Left renal pelvis (tissue), 4 donors: ENCODE measurements at places on chromosomes 11 and 22. TPM values are rescaled to one million over a fixed set of nuclear protein-coding genes. Genes with fewer than 3 reads are reported as not detected.
A peak's percentile ranks its signal among the peaks of the same experiment; 100 is the strongest.

Gene CCDC15
- 3.7 TPM for polyA plus RNA-seq

Gene FANCF
- 22.0 TPM for polyA plus RNA-seq

DNA sequence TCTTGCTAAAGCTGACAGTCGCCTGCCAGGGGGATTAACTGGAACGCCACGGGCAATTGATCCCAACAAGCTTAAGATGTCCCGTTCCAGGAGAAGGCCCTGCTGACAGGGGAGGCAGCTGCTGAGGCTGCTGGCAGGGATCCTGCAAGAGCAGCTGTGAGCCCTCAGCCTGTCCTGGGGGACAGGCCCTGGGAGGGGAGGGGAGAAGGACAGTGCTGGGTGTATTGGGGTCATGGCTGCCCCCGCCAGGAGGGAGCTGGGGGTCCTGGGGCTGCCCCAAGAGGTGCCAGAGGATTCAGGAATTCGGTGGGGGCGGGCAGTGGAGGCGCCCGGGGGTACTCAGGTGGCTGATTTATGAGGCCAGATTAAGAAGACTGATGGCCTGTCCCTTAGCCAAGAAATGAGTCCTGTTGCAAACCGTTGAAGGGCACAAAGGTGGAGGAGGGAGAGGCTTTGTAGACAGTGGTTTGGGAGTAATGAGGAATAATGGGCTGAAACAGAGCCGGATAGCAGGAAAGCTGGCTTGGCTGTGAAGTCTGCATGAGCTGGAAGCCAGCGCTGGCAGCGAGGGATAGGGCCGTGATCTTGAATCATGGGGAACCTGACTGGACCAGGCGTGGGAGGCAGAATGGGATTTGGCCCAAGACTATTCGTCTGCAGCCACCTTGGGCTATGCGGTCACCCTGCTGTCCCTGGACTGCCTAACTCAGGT is 133.5 kb downstream of the CACNA1I start:
- peak; percentile 66 for DNase-seq

DNA sequence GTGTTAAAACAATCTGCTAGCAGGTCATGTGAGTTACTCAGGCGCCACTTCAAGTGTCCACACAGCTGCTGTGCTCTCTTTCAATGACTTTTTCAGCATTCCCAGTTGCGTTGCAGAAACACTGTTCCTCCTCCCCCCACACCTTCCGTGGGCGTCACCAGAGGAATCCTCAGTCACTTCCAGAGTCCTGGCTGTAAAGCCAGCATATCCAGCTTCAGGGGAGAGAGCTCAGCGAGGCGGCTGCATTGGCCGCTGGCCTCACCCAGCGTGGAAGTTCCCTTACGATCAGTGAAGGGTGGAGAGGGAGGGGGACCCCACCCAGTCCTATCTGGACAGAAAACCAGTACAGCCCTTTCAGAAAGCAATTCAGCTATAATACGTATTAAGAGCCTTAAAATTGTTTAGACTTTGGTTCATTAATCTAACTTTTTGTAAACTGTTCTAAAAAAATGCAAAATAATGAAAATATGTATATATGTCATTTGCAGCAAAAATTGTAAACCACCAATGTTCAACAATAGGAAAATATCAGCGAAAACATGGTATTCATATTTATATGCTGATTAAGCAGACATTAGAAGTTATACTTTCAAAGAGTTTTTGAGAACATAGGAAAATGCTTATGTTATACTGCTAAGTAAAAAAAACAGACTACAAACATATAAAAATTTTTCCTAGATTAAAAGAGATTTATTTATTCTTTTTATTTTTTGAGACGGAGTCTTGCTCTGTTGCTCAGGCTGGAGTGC is 2.8 kb upstream of the ANO9 start:
- no peak for DNase-seq

Gene A4GALT
- polyA plus RNA-seq, result 17.5 TPM

Gene GNB1L
- polyA plus RNA-seq, result 6.1 TPM

Gene TM7SF2
- 75.9 TPM for polyA plus RNA-seq

DNA sequence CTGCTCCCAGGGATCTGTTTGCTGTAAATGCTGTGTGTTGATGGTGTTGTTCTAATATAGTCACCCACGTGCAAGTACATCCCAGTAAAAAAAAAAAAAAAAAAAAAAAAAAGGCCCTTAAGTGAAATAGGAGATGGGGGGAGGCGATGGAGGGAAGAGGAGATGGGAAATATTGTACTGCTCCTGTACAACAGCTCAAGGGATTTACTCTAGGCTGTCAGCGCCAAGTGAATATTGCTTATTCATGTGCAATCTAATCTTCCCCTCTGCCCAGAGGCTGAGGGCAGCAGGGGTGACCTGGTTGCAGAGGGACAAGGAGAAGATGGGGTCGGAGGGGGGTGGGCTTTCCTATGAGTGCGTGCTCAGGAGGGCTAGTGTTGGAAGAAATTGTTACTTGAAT is 206.2 kb upstream of the CADM1 start:
- DNase-seq, result no peak

DNA sequence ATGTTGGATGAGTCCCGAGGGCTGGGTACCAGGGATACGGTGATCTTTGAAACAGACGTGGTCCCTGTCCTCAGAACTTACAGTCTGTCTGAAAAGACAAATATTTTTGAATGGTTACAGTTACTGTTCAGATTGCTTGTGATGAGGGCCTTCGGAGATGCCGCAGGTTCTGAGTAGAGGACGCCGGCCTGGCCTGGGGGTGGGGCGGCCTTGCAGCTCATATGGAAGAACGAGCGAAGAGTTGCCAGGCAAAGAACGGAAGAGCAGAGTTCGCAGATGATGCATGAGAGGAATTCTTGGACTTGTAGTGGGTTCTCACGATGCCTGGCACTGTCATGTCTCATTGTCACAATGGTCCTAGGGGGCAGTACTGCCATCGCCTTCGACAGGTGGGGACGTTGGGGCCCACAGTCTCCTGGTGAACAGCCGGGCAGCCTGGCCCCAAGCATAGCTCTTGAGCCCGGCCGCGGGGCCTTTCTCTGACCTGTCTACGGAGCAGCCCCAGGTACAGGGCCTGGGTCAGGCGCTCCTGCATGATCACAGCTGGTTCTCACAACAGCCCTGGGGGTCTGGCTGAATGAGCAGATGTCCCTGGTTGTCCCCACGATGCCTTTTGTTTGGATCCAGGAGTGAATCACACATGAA is 60.9 kb upstream of the PARVG start:
- DNase-seq, result no peak

Gene MIOX
- polyA plus RNA-seq, result 12.5 TPM

- DNase-seq, result no peak
These were observed 38.5 kb upstream of the NAV2 start for GRCh38 chr11:19673924-19674729.
